SIG-M5 (cell line): ENCODE measurements at places on chromosomes 13 and 19.

DNA sequence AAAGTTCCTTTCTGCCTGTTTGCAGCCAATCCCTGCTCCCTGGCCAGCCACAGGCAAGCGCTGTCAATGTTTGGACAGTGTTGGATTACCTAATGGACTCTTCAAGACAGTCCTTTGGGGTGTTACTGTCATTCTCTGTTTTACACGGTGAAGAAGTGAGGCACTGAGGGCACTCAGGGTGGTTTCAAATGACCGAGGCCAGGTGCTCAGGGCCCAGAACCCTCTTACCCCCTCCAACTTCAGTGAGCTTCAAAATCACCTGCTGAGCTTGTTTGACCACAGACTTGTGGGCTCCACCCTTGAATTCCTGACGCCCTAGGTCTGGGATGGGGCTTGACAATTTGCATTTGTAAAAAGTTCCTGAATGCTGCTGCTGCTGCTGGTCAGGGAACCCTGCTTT lies 97.9 kb downstream of the GGACT start:
- no peak for DNase-seq

GRCh38 chr13:80447747-80448146 lies 106.8 kb upstream of the SPRY2 start:
- no peak for DNase-seq

DNA sequence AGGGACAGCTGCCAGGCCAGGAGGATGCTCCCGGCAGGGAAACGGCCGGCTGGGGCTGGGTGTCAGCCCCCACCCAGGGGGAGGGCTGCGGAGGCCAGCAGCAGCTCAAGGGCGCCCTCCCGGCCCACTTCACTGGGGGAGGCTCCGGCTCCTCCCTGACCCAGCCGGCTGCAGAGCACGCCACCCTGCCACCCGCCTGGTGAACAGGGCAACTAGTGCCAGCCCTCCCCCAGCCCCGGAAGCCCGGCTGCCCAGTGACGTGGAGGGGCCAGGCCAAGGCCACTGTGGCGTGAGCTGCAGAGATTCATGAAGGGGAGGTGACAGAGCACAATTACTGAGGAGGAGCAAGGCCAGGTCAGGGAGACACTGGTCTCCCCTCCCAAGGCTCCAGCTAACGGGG lies 14.7 kb downstream of the REXO1 start:
- DNase-seq = no peak

DNA sequence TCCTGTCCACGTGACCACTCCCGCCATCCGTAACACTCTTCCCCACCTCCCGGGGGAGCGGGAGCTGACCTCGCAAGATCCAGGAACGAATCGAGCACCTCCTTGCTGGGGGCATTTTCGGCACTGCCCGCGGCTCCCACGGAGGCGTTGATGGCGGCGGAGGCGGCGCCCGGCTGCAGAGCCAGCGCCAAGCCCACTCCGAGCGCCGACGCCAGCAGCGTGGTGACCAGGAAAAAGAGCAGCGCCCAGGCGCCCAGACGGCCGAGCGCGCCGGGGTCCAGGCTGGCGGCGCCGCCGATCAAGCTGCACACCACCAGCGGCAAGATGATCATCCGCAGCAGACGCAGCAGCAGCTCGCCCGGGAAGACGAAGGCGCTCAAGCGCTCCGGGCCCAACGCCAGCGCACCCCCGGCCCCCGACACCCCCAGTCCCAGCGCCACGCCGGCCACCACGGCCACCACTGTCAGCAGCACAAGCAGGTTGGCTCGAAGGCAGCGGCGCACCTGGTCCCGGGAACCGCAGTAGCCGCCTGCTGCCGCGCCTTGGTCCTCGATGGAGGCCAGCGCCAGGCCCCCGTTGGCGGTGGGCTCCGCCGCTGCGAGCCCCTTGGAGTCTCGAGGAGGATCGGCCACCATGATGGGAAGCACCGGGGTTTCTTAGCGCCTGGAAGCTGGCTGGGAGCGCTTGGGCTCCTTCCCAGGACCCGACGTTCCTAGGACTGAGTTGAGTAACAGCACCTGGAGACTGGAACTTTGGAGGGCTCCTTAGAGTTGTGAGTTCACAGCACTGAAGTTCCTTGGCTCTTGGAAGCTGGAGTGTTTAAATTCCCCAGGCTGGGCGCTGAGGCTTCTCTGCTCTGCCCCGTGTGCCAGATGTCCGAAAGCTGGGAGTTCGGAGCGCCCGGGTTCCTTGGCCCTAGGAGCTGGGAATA lies 798 bp downstream of the SLC1A5 start:
- no peak for DNase-seq

DNA sequence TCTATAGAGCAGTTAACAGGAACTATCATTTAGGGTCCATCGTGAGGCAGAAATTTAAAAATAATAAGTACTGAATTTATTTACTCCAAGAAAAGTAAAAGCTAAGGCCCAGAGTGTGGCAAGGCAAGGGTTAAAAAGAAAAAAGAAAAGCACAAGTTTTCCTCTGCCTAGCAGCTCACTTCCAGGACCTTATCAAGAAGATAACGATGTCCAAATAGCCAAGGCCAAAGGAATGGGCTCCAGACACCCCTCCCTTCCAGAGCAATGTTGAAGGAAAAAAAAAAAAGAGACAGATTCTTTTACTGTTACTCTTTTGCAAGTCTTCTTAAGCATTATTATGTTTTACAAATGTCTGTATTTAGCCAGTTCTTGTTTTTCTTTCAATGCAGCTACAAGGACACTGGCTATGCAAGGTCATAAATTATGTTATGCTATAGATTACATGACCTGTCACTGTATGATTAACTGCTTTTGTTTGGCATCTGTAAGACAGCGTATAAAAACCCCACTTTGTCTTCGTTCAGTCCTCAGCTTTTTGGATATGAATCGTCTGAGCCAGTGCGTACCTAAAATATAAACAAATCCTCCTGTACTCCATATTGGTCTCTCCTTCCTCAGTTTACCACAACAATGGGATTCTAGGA lies 2.9 kb upstream of the ZNF700 start:
- DNase-seq = no peak

GRCh38 chr13:112587212-112587763 lies 665 bp downstream of the TUBGCP3 start:
- DNase-seq = peak; percentile 58

DNA sequence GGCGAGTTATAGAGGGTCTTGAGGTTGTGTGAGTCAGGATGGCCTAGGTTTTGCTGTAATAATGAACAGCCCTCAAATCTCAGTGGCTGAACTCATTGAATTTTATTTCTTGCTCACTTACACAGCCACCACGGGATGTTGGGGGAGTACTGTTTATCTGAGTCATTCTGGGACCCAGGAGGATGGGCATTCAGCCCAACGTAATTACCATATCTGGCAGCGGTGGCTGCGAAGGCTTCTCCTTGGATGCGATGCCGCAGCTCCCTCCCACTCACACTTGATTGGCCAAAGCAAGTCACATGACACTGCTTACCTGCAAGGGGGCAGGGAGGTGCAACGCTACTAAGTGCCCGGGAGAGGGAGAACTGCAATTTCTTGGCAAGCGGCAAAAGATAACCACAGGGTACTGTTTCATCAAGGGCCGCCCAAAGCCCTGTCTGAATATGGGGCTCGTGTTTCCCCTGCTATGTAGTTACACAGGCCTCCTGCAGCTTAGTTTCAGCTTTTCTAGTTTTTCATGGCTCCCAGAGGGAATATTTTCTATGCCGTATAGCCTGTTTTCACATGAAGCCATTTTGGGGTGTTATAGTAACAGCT lies 19.9 kb downstream of the ZSWIM9 start:
- no peak for DNase-seq

- no peak for DNase-seq
Observed at GRCh38 chr13:108963846-108964600, 334.6 kb downstream of the MYO16 start.

GRCh38 chr13:34174671-34175145 lies 356.8 kb downstream of the RFC3 start:
- DNase-seq = no peak

DNA sequence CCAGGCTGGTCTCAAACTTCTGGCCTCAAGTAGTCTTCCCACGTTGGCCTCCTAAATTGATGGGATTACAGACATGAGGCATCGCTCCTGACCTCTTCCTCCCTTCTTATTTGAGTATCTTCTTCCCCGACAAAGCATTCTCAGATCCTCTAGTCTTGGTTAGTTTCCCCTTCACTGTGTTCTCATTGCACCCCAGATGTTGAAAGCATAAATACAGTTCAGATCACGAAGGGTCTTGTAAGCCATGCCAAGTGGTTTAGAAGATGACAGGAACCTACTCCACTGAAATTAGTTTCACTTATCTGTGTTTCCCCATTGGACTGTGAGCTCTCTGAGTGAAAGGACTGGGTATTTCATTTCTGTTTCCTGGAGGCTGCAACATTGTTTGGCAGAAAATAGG lies 100.7 kb downstream of the DGKH start:
- DNase-seq = no peak

- no peak for DNase-seq
Observed at GRCh38 chr13:19742643-19743042, 40.1 kb downstream of the PSPC1 start.

DNA sequence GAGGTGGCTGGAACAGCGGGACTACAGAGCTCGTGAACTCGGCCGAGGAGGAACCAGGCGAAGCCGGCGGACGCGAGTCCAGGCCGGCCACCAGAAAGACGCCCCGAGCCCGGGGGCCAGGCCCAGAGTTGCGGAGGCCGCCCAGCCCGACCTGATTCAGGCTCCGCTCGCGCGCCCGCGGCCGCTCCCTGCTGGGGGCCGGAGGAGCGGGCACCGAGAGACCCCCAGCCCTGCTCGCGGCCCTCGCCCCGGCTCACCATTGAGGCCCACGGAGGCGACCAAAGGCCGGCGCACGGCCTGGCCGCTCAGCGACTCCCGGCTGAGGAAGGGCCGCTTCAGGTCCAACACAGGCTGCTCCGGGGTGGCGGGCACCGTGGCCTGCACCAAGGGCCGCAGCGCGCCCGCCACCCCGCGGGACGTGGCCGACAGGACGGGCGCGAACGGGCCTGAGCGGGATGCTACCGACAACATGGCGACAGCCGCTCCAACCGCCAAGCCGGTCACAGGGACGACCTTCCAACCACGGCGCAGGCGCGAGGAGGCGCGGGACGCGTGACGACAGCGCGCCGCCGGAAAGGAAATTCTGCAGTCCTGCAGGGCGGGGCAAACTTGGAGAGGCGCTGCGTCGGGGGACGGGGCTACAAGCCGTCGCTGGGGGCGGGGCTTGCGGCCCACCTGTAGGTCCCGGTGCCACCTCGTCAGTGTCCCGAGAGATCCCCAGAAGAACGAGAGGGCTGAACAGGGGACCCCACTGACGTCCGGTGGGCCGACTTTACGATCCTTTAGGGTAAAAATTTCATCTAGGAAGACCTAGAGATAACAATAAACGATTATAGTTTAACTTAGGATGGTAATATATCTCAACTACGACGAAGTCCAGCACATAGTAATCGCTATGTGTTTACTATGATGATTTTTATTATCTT lies at the start of gene UQCRFS1:
Gene UQCRFS1, minus strand, starts transcription at position 504 of the 926 bp plus-strand sequence. Its CDS starts 33 bp downstream, at position 471.
- DNase-seq = peak; percentile 10

DNA sequence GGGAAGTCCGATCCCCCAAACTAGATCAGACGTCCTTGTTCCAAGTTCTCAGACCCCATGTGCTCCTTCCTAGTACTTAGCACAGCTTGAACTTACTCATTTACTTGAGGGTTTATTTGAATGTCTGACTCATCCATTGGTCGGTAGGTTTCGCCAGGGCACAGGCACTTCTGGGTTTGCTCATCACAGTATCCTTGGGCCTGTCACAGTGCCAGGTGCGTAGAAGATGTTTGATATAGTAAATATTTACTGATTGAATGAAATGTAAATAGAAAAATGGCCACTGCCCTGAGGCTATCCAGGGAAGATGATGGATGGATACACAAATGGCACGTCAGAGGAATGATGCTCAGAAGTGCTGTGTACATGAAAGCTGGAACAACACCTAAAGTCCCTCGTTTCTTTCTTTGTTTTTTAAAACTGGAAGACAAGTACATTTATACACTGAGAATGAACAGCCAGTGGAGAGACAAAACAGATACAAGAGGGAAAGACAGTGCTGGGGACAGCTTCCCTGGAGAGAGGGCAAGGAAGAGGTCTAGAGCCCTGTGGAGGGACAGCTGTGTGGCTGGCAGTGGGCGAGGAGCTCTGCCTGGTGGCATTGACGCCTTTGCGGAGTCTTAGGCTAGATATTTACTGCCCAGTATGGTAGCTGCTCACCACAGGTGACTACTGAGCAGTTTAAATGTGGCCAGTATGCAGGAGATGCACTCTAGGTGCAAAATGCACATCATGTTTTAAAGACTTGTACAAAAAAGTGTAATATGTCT lies 31.2 kb upstream of the KL start:
- no peak for DNase-seq

GRCh38 chr13:109611912-109612691 lies 174.3 kb downstream of the IRS2 start:
- DNase-seq = no peak

DNA sequence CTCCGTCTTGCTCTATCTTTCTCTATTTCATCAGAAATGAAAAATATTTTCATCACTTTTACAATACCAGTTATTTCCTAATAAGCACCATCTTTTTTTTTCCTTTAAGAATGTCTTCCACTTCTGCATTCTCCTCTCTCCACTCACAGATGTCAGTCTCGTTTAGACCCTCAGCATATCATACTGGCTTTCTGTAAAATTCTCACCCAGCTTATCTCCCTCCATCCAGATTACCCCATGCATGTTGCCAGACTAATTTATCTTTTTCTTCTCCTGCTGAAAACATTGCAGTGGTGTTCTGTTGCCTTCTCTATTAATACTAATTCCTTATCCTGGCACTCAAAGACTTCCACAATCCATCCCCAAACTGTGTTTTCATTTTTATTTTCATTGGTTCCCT lies 513.8 kb upstream of the KLF12 start:
- DNase-seq = no peak

- no peak for DNase-seq
Observed at GRCh38 chr19:15476325-15476724, 3.0 kb downstream of the PGLYRP2 start.

- no peak for DNase-seq
Observed at GRCh38 chr19:37902668-37903067, 3.7 kb downstream of the WDR87 start.

DNA sequence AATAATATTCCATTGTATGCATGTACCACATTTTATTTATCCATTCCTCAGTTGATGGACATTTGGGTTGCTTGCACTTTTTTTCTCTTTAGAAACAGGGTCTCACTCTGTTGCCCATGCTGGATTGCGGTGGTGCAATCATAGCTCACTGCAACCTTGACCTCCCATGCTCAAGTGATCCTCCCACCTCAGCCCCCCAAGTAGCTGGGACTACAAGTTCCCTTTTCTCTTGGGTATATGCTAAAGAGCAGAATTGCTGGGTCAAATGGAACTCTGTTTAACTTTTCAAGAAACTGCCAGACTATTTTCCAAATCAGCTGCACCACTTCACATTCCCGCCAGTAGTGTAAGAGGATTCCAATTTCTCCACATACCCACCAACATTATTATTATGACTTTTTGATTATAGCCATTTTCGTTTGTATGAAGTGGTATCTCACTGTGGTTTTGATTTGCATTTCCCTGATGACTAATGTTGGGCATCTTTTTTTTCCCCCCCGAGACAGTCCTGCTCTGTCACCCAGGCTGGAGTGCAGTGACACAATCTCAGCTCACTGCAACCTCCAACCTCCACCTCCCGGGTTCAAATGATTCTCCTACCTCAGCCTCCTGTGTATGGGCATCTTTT lies 7.6 kb upstream of the IPO5 start:
- DNase-seq = no peak
